Astrocyte (in vitro differentiated cells and primary cell): ENCODE measurements at places on chromosomes 11 and 22. TPM values are rescaled to one million over a fixed set of nuclear protein-coding genes. Genes with fewer than 3 reads are reported as not detected.

Gene OR4X2
- total RNA-seq: not detected in 2 replicates

Gene CCDC81
- total RNA-seq: 4.3 and 4.5 TPM in 2 replicates

Gene SLC15A3
- total RNA-seq: 66.3 and 87.8 TPM in 2 replicates

DNA sequence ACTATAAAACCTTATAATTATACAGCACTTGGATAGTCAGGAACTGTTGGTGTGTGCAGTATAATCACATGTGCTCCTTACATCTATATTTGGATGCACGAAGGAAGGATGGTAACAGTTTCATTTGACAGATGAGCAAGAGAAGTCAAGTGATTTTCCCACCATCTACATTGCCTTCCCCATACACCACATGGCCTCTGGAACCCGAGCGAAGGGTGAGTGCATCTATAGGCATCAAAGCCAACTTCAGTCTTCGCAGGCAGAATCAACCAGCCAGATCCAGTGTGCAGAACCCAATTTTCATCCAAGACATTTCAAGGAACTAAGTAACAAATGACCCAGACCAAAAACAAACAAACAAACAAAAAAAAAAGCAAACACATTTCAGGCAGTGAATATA, 85.1 kb upstream of the BLID start:
- no peak for DNase-seq

Gene RBMXL2
- total RNA-seq: not detected in 2 replicates

- no peak for DNase-seq
Observed at GRCh38 chr11:64591257-64592233, 525 bp downstream of the SLC22A12 start.

Gene IGF2
- 188 and 209 TPM in 2 replicates for total RNA-seq

Gene VWCE
- total RNA-seq: 12.2 and 17.7 TPM in 2 replicates

- peak; percentile 87 for DNase-seq
Observed at GRCh38 chr22:37533995-37534394, 14.8 kb upstream of the CARD10 start.

Gene OSBPL5
- total RNA-seq: 29.0 and 34.2 TPM in 2 replicates

Gene LRRC56
- total RNA-seq: 0.82 and 1.8 TPM in 2 replicates

Gene RASD2
- total RNA-seq: 0.16 and 0.17 TPM in 2 replicates

Gene CCDC87
- total RNA-seq: 0.31 and 0.34 TPM in 2 replicates

GRCh38 chr11:69138265-69138664, 17.5 kb upstream of the SMIM38 start:
- peak; percentile 89 for DNase-seq

Gene DDTL
- 0.75 and 1.4 TPM in 2 replicates for total RNA-seq

Gene GLB1L3
- total RNA-seq: 0.20 and 0.22 TPM in 2 replicates

Gene UCP3
- total RNA-seq: 0.65 and 2.0 TPM in 2 replicates

- no peak for DNase-seq
Observed at GRCh38 chr11:122141725-122142124, 25.7 kb upstream of the BLID start.

GRCh38 chr11:12628314-12628713, 45.9 kb upstream of the TEAD1 start:
- DNase-seq: no peak

DNA sequence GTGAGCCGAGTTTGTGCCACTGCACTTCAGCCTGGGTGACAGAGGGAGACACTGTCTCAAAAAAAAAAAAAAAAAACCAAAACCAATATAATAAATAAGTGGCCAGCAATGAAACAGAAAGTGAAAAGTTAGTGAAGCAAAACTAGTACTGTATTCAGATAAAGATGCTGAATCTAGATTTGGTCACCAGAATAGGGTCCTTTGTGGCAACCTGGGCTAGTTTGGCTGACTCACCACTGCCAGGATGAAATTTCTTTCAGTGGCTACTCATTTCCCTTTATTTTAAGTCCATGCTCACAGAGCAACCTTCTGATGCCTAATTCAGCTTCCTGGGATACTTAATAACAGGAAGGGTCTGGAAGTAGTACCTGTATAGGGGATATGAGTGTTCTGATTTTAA, 26.0 kb downstream of the LIMK2 start:
- no peak for DNase-seq

- DNase-seq: no peak
Observed at GRCh38 chr22:45455212-45455611, 41.7 kb downstream of the RIBC2 start.

Gene CDON
- 15.5 and 17.0 TPM in 2 replicates for total RNA-seq

- DNase-seq: peak; percentile 33
Observed at GRCh38 chr11:128725630-128726319, 31.9 kb downstream of the FLI1 start.

- DNase-seq: no peak
Observed at GRCh38 chr11:134638796-134639430, 226.9 kb upstream of the B3GAT1 start.

GRCh38 chr11:2561696-2562581, 117.1 kb downstream of the KCNQ1 start:
- no peak for DNase-seq

GRCh38 chr11:86365546-86365945, 9.1 kb upstream of the CCDC81 start:
- DNase-seq: no peak

Gene TTC36
- 0.43 and 0.84 TPM in 2 replicates for total RNA-seq

DNA sequence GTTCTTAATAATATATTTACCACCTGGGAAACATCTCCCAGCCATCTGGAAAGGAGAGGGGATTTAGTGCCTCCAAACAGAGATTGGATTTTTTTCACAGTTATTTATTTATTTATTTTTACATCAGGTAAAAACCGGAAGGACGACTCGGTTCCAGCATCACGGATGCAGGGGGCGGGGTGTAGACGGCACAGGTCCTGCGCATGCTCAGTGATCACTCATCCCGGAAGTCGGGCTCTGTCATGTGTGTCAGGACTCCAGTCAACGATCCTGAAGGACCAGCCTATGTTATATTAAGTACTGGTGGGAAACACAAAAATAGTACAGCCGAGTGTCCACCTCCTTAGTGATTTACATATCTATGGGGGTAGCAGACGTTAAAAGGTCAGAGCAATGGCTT, 467.6 kb downstream of the NTM start:
- DNase-seq: no peak

GRCh38 chr11:96614846-96615245, 225.0 kb downstream of the JRKL start:
- no peak for DNase-seq

GRCh38 chr11:93532281-93532789, 10.9 kb downstream of the SMCO4 start:
- peak; percentile 39 for DNase-seq

Gene RGL4
- not detected in 2 replicates for total RNA-seq
